ENCODE measurements at places on chromosomes 6 and 20. TPM values are rescaled to one million over a fixed set of nuclear protein-coding genes. Genes with fewer than 3 reads are reported as not detected.

DNA sequence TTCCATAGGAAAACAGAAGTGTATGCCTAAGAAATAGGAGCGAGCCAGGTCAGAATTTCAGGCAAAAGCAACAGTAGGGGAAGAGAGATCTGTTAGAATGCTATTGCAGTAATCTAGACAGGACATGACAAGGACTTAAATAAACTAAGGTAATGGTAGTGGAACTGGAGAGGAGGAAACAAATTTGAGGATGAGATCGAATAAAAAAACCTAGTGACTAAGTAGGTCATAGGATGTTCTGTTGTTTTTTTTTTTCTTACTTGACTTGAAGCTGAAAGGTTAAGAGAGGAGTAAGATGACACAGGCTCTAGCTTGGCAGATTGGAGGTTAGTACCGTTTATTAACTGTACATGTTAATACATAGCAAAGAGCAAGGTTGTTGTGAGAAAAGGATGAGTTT, 28.6 kb downstream of the ORC3 start:
- DNase-seq = no peak

DNA sequence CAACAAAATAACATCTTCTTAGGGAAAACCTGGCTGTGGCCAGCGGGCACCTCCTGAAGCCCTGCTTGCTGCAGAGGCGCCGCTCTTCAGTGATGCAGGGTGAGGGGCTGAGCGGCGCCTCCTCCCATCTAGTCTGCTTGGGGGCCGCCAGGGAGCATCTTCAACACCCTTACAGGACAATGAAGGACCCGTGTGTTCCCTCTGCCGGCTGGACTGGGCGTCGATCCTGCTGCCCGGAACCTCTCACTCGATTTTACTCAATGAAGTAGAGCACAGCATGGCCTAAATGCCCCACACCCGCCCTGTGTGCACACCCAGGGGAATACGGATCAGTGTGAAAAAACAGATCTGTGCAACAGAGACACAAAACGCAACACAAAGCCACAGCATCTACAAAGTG, 28.5 kb upstream of the MPC1 start:
- no peak for DNase-seq

GRCh38 chr20:4638826-4639225, 82.9 kb upstream of the PRND start:
- no peak for DNase-seq

Gene JPH2
- 24.2 TPM for total RNA-seq

DNA sequence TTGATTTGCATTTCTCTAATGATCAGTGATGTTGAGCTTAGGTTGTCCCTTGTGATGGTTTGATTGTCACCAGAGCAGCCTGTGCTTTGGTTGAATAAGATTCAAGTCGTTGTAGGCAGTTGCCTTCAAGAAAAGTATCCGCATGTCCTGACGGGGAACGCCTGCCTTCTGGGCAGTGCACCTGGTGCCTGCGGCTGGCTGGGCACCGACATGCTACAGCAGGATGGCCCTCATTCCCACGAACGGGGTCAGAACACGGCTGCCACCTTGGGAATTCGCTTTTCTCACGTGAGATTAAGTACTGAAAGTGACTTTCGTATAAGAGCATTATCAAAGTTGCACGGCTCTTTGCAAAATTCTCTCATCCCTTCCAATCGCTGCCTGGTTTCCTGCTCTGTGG, 78.4 kb downstream of the CDH4 start:
- DNase-seq = no peak

DNA sequence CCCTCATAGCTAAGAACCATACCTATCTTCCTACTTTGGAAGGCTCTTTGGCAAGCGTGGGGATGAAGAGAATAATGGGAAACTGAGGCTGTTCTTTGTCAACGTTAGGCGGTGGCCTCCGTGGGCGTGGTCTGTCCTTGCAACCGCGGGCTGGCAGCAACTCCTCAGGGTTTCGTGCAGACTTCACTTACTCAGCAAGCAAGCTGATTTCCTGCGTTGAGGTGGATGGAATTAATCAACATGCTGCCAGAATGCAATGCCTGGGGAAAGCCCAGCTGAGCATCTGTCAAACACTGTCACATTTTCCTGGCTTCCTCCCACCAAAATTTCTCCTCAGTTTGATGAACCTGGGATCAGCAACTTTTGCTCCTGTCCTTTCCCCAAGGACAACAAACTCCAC, 9.2 kb upstream of the IL17F start:
- peak; percentile 79 for DNase-seq

Gene APOM
- 3.4 TPM for total RNA-seq

Gene GSTA2
- not detected for total RNA-seq

GRCh38 chr20:41203660-41204059, 66.3 kb downstream of the PLCG1 start:
- DNase-seq = no peak

Gene ZGPAT
- 28.5 TPM for total RNA-seq

DNA sequence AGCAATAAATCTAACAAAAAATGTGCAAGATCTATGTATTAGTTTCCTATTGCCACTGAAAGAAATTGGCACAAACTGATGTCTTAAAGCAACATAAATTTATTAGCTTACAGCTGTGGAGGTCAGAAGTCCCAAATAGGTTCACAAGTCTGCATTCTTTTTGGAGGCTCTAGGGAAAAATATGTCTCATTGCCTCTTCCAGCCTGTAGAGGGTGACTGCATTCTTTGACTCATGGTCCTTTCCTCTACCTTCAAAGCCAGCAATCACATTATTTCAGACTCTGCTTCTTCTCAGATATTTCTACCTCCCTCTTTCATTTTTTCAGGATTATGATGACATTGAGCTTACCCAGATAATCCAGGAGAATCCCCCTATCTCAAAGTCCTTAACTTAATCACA, 1531.1 kb downstream of the KHDRBS2 start:
- DNase-seq = no peak

DNA sequence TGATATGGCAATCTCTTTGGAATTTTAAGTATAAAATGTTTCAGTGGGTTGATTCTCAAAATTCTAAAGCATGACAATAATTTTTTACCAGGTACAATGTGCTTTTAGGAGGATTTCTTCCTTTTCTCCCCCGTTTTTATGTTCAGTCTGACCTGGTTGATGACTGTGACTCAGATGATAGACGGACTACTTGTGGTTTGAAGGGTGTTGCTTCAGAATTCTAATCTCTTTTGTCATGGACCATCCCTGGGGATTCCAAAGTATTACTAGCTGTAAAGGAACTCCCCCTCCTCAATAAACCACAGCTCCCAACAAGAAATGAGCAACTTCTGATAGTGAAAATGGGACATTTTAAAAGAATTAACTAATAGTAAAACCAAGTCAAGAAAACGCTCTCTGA, 34.9 kb upstream of the TNFAIP3 start:
- DNase-seq = peak; percentile 87

All from RPMI7951 (cell line).